ENCODE measurements at places on chromosomes 16 and 17.

- DNase-seq: no peak
These were observed 18.3 kb downstream of the CIITA start for GRCh38 chr16:10895053-10895946.

GRCh38 chr16:72989579-72990551 is 58.1 kb downstream of the ZFHX3 start:
- DNase-seq: no peak

- DNase-seq: no peak
These were observed 5.2 kb upstream of the GRIN2C start for GRCh38 chr17:74864866-74865395.

DNA sequence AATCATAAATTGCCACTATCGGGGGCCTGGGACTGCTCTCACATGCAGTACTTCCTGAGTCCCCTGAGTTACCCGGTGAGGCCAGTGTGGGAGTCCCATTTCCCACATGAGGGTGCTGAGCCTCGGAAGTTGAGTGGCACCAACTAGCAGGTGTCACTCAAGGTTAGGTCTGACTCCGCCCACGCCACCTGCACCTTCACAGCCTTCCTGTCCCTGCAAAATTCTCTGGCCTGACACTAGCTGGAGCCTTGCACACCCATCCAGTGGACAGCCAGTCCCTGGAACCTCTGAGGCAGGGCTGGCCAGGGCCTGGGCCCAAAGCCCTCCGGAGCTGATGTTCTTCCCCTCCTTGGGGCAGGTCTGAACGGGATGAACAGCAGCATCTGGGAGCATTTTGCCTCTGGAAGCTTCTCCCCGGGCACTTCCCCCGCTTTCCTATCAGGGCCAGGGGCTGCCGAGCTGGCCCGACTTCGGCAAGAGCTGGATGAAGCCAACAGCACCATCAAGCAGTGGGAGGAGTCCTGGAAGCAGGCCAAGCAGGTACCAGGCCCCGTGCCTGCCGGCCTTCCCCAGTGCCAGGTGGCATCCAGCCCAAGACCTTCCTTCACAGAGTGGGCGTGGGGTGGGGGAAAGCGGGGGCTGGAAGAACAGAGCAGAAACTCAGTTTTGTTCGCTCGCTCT is 21.9 kb downstream of the UNC13D start:
- DNase-seq: peak; percentile 48

DNA sequence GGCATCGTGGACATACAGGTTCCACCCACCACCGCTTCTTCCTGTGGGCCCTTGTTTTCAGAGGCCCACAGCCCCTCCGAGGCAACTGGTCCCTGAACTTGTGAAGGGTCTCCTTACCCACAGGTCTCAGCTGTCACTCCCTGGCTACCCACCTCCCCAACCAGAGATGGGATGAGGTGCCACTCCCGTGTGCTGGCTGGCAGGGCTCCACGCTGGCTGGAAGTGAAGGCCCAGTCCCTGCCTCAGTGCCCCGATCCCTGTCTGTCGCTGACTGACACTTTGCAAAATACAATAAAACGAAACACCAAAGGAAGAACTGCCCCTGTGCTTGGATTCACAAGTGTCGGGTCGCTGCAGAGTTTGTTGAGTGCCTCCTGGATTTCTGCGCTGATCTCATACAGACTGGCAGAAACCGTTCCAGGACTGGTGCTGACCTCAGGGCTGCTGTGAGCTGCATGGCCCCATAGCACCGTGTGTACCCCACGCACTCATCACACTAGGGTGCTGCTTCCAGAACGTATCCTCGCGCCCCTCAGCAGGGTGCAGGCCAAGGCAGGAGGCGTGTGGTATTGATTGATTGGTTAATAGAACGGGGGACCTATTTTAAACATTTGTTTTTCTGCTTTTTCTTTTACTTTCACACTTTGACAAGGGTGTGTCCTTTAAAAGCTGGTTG is 57.0 kb downstream of the PGS1 start:
- DNase-seq: no peak

DNA sequence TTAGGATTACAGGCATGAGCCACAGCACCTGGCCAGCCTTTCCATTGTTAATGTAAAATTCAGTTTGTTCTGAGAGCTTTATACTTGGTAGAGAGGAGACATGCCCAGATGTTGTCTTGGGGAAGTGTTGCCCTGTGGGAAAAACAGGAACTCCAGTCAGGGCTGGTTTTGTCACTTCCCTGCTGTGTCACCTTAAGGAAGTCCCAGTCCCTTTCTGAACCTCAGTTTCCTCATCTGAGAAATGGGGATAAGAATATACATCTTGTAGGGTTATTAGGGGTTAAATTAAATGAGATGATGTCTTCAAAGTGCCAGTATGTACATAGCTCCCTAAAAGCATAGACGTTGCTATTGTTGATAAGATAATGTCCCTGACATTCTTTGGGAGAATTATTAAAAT is 25.3 kb downstream of the CLEC16A start:
- DNase-seq: no peak

DNA sequence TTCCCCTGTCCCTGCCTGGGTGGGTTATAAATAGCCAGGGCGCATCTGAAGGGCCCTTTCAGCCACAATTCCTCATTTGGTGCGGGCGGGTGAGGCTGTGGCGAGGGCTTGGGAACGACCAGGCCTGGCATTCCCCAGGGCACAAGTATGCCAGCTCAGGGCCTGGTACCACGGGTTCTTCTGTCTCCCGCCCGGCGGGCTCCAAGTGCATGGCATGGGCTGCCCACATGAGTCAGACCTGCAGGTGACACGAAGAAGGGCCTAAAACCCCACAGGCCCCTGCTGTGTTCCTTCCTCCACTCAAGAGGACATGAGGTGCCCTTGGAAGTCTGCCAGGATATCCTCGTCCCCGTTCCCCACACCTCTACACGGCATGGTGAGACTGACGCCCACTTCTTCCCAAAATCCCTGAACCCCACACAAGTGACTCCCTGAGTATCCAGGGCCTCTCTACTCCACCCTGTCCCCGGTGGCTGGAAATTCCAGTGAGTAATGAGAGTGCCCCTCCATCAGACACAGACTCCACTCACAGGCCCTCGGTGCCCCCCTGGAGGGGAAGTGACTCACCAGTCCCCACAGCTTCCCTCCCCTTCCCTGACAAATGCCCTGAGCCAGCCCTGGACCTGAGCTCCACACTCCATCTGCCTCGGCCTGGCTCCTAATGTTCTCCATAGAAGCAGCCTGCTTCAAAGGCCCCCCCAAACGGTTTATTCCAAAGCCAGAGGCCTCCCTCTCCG is 68.8 kb downstream of the ABR start:
- no peak for DNase-seq

DNA sequence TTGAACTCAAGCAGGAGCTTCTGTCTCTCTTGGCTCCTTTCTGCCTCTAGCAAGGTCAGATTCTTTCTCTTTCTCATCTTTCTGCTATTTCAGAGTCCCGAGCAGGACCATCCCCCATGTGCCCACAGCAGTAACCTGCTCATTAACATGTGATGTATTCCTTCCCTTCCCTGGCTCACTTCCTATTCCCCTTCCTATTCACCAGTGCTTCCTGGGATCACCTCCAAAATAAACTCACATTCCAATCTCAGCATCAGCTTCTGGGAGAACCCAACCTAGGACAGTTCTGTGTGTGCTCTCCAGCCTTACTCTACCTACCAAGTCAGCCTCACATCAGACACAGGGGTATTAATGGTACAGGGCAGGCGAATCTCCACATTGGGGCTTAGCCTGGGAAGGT is 546.4 kb upstream of the SALL1 start:
- DNase-seq: no peak

- DNase-seq: no peak
These were observed 165.4 kb downstream of the AIPL1 start for GRCh38 chr17:6269478-6269877.

GRCh38 chr16:68884401-68884800 is 41.1 kb downstream of the TANGO6 start:
- no peak for DNase-seq

- DNase-seq: no peak
These were observed 6.7 kb upstream of the RNASEK start for GRCh38 chr17:7005716-7006115.

GRCh38 chr17:71412803-71413202 is 708.0 kb upstream of the SOX9 start:
- DNase-seq: no peak

DNA sequence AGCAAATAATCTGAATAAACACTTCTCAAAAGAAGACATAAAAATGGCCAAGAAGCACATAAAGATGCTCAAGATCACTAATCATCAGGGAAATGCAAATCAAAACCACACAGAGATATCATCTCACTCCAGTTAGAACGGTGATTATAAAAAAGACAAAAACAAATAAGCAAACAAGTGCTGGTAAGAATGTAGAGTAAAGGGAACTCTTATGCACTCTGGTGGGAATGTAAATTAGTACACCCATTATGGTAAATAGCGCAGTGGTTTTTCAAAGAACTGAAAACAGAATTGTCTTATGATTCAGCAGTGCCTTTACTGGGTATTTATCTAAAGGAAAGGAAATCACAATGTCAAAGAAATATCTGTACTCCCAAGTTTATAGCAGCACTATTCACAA is 343.2 kb downstream of the HAPSTR1 start:
- no peak for DNase-seq

GRCh38 chr16:54098247-54098646 is 188.3 kb downstream of the IRX3 start:
- DNase-seq: no peak

Measured in NCI-H2081 treated with DMSO at 0.1 percent for 48 hours (cell line).